ENCODE measurements at places on chromosomes 7 and 10.

DNA sequence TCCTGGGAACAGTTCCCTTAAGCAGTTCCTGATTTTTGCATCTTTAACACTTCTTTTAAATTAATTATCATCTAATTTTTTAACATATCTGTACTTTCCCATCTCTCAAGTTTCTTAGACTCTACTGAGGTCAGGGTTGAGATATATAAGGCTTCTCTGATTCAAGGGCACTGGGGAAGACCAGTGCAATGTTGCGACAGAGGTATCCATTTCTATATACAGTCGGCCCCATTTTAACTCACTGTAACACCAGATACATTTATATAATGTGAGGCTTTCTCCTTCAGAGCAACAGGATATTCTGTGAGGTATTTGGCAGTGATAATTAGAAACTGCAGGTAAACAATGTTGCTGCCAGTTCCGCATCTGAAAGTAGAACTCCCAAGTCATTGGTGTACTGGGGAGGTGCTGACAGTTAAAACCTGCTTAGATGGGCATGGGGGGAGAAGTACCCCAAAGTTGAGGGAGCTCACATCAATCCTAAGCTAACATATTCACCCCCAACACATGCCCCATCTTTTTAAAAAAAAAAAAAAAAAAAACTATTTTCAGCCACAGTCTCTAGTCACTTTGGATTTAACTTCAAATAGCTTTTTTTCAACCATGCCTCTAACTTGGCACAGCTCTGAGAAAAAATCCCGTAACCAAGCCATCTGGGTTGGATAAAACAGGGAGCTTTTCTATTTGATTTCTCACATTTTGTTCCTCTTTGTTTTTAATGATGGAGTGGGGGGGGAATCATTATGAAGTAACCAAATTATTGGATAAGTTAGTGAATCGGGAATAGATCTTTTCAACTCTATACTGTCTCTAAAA, 62.9 kb downstream of the REEP3 start:
- no peak for DNase-seq

DNA sequence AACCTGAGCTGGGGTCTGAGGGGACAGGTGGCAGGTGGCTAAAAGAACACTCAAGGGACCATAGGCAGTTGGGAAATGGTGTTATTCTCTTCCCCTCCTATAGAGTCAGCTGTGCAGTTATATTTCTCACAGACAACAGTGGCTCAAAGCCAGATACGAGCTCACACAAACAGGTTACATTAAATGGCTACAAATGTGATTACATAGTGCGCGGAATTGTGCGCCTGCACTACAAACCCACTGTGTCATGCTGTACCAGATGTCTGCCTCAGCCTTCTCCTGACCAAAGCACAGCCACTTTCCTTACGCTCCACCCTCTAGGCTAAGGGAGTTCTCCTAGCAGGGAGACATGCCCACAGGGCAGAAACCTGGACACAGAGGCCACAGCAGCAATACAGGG, 387.2 kb downstream of the CNTNAP2 start:
- no peak for DNase-seq

DNA sequence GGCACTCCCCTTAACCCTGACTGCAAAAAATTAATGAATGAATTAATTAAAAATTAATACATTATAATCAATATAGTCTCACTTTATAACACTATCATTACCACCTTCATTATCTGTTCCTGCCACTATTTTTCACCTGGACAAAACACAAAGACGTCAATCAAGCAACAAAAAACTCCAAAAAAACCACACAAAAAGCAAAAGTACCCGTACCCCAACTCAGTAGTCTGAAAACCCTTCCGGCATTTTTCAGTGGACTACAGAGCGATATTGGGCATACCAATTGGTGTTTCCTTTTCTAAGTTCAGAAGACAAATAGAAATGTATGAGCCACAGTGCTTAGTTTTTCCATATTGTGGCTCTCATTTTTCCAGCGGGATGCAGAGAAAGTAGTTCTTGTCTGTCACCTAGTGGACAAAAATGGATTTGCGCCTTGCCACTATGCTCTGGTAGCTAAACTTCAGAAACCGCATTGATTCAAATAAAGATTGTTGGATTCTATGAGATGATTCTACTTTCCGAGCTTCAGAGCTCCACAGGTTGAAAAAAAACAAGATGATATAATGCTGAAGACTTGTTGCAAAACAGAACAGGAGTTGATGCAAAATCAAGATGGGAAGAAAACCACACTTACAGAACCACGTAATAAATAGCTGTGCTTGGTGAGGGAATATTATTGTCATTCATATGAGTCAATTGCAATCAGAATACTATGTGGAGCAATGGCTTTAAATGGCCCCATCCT, 50.6 kb upstream of the ITGB1 start:
- DNase-seq: peak; percentile 94

- DNase-seq: peak; percentile 60
Measured at GRCh38 chr7:33905389-33906032, at the start of gene BMPER. Gene BMPER, plus strand, starts transcription at chr7:33905539. Its CDS starts 75 bp downstream, at chr7:33905614.

GRCh38 chr10:11359869-11360268, 251.6 kb downstream of the USP6NL start:
- DNase-seq: no peak

- no peak for DNase-seq
Measured at GRCh38 chr10:5478694-5479305, 20.6 kb downstream of the CALML5 start.
